ENCODE measurements at places on chromosomes 7 and 10. TPM values are rescaled to one million over a fixed set of nuclear protein-coding genes. Genes with fewer than 3 reads are reported as not detected.

SPDYE16 gene
- total RNA-seq, result not detected

SAMD9 gene
- 4.8 TPM for total RNA-seq

CLRN3 gene
- total RNA-seq, result not detected

CASP2 gene
- total RNA-seq, result 12.7 TPM

PLAC9 gene
- not detected for total RNA-seq

- no peak for DNase-seq
Measured at GRCh38 chr7:86818903-86819302, 175.2 kb downstream of the GRM3 start.

- DNase-seq, result no peak
Measured at GRCh38 chr10:3287572-3288445, 115.2 kb upstream of the PITRM1 start.

- no peak for DNase-seq
Measured at GRCh38 chr7:9028012-9028411, 594.6 kb downstream of the NXPH1 start.

DNA sequence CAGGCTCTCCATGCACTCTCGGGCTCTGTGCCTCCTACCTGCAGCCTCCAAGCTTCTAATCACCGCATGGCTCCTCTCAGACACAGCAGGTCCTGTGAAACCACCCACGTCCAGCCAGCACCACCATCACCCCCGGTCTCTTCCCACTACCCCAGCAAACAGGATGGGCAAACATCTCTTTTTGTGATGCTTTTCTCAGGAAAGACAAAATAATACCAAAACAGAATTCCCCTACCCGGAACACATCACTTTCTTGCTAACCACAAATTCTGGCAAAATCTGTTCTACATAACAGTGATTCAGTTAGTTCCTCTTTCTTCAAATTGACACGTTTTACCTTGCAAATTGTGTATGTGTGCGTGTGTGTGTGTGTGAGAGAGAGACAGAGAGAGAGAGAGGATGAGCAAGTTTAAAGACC is 6.5 kb downstream of the SNX8 start:
- DNase-seq, result no peak

DNA sequence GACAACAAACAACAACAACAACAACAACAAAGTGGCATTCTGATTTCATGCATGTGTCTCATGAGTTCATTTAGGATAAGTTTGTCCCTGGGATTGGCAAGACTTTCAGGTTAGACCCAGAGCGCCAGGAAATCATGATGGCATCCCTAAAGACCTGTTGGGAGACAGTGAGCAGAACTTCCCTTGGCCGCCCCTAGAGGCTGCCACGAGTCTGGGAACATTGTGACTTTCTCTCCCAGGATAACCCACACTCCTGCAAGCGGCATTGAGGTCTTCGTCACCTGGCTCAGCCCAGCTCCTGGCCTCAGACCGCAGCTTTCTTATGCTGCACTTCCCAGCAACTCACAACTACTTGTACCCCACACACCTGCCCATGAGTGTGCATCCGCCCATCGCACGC is 80.5 kb upstream of the RNF32 start:
- DNase-seq, result no peak

GRCh38 chr10:85764108-85764507 is 602.5 kb downstream of the GRID1 start:
- DNase-seq, result no peak

GRCh38 chr10:101614663-101615524 is 26.8 kb downstream of the DPCD start:
- no peak for DNase-seq

GRCh38 chr10:98266647-98267046 is 1.3 kb downstream of the LOXL4 start:
- no peak for DNase-seq

DNA sequence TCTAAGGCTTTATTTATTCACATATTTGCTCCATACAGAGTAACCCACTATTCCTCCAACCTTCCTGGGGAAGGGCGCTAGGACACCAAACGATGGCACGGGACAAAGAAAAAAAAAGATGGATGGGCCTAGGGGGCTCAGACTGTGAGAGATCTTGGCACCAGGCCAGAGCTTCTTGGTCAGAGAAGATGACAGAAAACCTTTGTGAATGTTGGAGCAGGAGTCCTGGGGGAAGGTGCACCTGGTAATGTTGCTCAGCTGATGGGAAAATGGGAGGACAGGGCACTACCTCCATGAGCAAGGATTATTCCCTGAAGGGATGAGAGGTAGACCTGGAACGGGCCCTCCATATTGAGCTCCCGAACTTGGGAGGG is 1.4 kb upstream of the SH3PXD2A start:
- no peak for DNase-seq

- DNase-seq, result no peak
Measured at GRCh38 chr10:77501846-77502261, 135.8 kb downstream of the KCNMA1 start.

GRCh38 chr7:31744294-31744874 is 57.4 kb downstream of the PPP1R17 start:
- peak; percentile 81 for DNase-seq

GRCh38 chr10:71218651-71219050 is 6.3 kb downstream of the UNC5B start:
- DNase-seq, result no peak
